ENCODE measurements at places on chromosomes 3 and 15.

- no peak for DNase-seq
These were observed 33.5 kb upstream of the SLC6A6 start for GRCh38 chr3:14368885-14369284.

DNA sequence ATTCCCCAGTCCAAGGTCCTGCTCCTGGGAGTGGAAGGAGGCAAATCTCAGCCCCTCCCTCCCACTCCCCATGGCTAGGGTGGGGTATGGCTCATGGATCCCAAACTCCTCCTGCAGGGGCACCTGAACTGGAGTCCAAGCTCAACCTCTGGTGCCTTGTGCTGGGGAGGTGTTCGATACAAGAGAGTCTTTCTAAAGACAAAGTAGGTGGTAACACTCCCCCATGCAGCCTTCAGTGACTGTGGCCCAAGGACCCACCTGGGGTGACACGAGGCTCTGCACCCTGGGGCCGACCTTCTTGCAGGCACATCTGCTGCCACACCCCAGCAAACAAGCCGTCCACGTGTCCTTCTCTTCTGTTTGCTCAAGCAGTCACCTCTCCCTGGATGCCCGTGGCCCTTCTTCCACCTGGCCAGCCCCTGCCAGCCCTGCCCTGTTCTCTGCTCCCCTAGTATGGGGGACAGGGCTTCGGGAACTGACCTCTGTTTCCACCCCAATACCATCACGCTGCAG is 36.7 kb upstream of the SLC6A11 start:
- no peak for DNase-seq

DNA sequence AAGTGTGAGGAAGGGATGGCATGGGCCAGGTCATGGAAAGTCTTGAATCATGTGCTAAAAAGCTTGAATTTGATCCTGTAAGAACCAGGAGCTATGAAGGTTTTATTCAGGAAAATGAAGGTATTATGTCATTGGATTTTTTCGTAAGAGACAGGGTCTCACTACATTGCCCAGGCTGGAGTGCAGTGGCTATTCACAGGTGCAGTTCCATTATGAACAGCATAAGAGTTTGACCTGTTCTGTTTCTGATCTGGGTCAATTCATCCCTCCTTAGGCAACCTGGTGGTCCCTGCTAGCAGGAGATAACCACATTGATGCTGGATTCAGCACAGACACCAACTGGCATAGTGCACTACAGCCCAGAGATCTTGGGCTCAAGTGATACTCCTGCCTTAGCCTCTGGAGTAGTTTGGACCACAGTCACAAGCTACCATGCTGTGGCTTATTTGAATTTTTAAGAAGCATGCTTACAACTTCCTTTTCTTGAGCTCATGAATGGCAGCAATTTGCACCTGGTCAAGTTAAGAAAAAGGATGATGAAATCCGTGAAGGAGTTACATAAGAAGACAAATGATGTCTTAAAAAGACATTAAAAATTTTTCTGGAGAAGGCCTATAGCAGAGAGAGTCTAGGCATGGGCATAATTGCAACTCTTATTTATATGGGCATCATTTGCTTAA is 79.1 kb downstream of the CADPS start:
- no peak for DNase-seq

GRCh38 chr15:65132878-65133547 is 595 bp downstream of the PDCD7 start:
- no peak for DNase-seq

GRCh38 chr3:49013113-49013737 is 5.2 kb downstream of the DALRD3 start:
- no peak for DNase-seq

GRCh38 chr3:27431116-27431515 is 53.1 kb downstream of the SLC4A7 start:
- no peak for DNase-seq

- DNase-seq: no peak
These were observed 46.3 kb upstream of the SLC41A3 start for GRCh38 chr3:126130081-126130855.

GRCh38 chr15:75864213-75865059 is 21.2 kb downstream of the UBE2Q2 start:
- no peak for DNase-seq

DNA sequence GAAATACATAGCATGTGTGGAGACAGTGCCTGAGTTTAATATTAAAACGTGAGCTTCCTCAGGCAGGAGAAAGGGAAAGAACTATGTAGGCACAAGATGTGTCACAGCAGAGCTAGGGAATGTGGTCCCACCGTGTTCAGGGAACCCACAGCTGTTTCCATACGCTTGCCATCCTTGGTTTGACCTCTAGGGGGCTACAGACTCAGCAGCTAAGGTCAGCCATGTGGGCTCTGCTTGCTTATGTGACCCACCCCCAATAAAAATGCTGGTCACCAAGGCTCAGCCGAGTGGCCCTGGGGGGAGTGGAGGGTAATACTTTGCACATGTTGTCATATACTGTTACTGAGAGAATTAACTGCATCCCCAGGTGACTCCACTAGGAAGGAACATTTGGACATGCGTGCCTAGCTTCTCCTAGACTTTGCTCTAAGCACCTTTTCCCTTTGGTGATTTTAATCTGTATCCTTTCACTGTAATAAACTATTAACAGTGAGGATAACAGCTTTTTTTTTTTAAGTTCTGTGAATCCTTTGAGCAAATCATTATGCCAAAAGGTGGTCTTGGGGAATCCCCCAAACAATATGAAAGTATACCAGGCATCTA is 3.3 kb downstream of the TUBGCP5 start:
- no peak for DNase-seq

DNA sequence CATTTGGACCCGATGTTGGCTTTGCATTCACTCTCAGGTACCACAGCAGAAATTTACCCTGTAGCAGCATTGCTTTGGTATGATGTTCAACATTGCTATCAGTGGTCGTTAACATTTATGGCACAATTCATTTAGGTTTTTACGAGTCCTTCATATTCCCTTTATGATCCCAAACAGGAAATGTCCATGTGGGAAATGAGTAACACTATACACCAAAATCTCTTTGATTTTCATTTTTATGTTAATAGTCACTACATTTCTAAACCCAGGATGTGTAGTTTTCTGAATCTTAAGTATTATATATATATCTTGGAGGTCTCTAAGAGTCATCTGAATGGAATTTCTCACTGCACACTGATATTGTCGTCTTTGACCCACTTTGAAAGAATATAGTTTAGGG is 78.5 kb upstream of the RBMS3 start:
- DNase-seq: no peak

DNA sequence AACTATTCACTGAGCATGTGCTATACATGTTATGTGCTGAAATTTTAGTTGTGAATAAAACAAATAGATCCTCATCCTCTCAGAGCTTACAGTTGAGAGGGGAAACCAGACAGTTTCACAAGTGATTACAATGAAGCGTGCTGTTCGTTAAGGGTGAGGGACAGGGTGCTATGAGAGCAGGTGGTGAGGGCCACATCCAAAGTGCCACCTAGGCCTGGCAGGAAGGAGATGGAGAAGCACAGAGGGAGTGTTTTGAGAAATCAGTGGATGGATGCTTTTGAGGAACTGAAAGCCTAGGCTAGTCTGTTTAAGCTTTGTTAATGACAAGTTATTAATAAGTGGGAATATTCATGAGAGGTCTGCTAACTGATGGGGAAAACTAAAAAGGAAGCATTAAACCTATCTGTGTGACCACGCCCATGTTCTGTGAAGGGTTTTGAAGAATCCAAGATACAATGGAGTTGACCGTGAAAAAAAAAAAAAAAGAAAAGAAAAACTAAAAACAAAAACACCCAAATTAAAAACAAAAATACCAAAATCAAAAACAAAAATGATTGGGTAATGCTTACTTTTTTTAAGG is 7.3 kb downstream of the MCTP2 start:
- no peak for DNase-seq

- no peak for DNase-seq
These were observed 129.9 kb downstream of the RORA start for GRCh38 chr15:61099020-61099810.

DNA sequence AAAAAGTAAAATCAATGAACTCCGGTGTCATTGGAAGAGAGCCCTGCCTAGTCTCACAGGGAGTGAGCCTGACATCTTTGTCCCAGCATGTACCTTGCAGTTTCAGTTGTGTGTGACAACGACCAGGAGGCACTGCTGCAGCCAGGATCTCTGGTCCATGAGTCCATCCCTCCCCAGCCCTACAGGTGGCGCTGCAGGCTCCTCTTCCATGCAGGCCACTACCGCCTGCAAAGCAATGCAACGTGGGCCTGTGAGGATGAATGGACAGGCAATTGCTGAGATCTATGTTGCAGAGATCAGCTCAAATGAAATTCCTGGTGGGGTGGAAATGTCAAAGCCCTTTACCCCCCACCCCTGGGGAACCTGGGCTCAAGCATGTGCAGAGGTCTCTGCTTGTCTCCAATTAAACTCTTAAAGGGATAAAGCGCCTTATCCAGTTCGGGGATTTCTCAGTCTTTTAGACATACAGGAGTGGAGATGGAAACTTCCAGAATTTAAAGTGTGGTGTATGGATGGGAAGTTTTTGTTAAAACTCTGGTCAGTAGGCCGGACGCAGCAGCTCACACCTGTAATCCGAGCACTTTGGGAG is 35.8 kb downstream of the TKT start:
- no peak for DNase-seq

DNA sequence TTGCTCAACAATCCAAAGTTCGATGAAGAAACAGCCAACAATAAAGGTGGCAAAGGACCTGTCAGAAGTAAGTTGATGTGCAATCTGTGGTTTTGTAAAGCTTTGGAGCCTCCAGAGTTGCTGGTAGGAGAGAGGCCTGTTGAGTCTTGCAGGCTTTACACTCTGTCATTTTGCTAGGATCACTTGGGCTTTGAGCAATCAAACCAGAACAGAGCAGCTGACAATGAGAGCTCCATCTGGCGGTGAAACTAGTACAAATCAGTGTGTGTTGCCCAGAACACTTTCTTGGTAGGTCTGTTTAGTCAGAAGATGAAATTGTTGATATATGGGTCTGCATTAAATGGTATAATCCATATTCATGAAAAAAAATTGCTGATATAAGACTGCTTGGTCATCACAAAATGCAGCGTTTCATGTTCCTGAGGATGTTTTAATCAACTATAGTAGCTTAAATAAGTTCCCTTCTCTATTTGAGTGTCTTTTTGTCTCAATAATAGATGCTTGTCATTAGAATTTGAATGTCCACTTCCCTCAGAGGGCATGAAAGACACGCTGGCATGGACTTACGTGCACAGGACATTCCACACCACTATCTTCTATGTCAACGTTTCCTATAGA is 25.7 kb downstream of the TMOD2 start:
- no peak for DNase-seq

GRCh38 chr3:14119651-14120050 is 5.0 kb downstream of the CHCHD4 start:
- DNase-seq: no peak

- no peak for DNase-seq
These were observed 129.0 kb downstream of the NFKBIZ start for GRCh38 chr3:101978348-101978747.

- no peak for DNase-seq
These were observed 3.0 kb downstream of the ADAMTS9 start for GRCh38 chr3:64684715-64685261.

GRCh38 chr15:79595995-79596622 is 164.0 kb downstream of the MINAR1 start:
- peak; percentile 63 for DNase-seq

GRCh38 chr3:45253316-45253715 is 27.2 kb upstream of the TMEM158 start:
- no peak for DNase-seq

GRCh38 chr3:186931532-186932280 is 1.4 kb downstream of the ST6GAL1 start:
- DNase-seq: no peak

GRCh38 chr3:176992978-176993377 is 204.3 kb downstream of the TBL1XR1 start:
- DNase-seq: no peak

Data from NCI-H2081 treated with DMSO at 0.1 percent for 48 hours (cell line).